ENCODE measurements at places on chromosomes 4 and X.
A peak's percentile ranks its signal among the peaks of the same experiment; 100 is the strongest.

GRCh38 chr4:81452452-81453006, 19.2 kb downstream of the RASGEF1B start:
- no peak for DNase-seq

GRCh38 chr4:85952528-85952927, 407.3 kb downstream of the MAPK10 start:
- no peak for DNase-seq

DNA sequence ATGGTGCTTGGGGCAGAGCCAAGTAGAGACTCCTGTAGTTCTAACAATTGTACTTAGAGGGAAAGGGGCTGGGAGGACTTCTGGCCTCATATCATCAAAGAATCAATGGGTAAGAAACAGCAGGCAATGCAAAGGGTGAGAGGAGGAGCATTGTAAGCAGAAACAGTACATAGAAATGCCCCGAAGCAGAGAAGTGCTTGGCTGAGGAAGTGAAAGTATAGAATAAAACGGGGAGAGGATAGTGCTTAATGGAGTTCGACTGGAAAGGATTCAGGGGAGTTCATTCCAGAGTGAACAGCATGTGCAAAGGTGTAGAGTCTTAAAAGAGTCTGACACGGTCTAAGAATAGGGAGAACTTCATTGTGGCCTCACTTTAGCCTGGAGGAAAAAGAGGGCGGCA, 103.0 kb downstream of the SYNPO2 start:
- no peak for DNase-seq

DNA sequence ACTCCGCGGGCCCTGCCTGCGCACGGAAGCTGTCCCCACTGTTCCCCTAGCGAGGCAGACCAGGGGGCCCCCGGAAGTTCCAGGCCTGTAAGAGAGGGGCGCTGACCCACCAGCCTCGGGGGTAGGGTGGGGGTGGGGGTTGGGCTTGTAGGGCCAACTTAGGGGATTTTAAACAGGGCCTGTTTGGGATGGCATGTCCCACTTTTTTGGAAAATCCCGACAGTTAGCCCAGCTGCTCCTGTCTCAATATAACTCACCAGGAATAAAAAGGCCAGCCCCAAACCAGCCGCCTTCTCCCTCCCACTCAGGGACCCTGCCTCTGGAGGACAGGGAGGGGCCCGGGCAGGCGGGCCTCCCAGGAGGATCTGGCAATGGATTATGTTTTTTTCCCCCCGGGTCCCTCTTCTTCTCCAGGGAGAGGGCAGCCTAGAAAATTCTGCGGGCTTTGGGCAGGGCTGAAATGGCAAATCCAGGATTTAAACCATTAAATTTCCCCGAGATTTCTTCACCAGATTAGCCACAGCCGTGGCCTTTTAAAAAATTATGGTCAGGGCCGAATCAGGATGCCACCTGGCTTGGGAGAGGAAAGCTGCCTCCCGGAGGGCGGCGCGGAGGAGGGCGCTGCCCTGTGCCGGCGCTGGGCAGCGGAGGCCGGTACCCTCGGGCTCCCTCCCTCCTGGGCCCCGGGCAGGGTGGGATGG, 957 bp downstream of the PPP2R2C start:
- DNase-seq: no peak

GRCh38 chr4:112099701-112100297, 45.5 kb upstream of the FAM241A start:
- DNase-seq: peak; percentile 62

- peak; percentile 4 for DNase-seq
Measured at GRCh38 chrX:12080265-12080664, 58.0 kb upstream of the FRMPD4 start.

DNA sequence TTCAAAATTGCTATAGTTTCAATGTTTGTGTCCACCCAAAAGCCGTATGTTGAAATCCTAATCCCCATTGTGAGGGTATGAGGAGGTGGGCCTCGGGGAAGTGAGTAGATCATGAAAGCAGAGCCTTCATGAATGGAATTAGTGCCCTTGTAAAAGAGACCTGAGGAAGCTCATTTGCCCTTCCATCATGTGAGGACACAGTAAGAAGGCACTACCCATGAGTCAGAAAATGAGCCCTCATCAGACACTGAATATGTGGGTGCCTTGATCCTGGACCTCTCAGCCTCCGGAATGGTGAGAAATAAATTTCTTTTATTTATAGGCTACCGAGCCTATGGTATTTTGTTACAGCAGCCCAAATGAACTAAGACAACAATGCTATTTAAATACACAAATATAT, 57.7 kb upstream of the EFHC2 start:
- DNase-seq: no peak

- no peak for DNase-seq
Measured at GRCh38 chr4:91837608-91838029, 466.1 kb upstream of the GRID2 start.

DNA sequence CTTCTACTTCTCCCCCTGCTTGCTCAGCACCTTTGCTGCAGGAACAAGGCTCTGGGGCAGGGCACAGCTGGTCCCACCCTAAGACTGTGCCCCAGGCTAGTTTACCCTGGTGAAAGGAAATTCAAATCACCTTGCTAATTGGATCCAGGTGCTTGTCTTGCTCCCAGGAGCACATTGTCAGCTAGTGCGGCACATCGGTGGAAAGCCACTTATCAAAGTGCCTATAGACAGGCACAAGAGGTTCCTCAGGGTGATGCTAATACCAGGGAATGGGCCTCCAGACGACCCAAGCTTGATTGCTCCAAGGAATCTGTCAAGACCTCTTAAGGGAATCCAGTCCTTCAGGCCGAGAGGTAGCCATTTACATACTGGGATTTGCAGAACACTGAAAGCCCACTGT, 64.5 kb upstream of the PRPS1 start:
- no peak for DNase-seq

- peak; percentile 26 for DNase-seq
Measured at GRCh38 chrX:129529685-129530281, 6.5 kb upstream of the SMARCA1 start.

GRCh38 chrX:109384699-109385098, 97.2 kb downstream of the GUCY2F start:
- peak; percentile 6 for DNase-seq

DNA sequence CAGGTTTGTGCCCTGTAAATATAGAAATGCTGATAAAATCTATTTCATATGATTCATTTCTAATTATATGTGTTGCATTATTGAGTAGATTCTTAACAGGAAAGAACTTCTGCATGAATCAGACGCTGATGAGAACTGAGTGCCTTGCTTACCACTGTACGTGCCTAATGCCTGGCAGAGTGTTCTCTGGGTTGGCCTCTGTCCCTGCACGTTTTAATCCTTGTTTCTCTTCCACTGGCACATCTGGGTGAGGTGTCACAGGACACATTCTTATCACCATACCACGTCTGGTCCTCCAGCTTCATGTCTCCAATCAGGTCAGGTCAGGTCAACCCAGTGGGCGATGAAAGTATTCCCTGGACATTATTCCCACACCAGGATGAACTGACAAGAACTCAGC, 53.6 kb downstream of the KLF3 start:
- no peak for DNase-seq

DNA sequence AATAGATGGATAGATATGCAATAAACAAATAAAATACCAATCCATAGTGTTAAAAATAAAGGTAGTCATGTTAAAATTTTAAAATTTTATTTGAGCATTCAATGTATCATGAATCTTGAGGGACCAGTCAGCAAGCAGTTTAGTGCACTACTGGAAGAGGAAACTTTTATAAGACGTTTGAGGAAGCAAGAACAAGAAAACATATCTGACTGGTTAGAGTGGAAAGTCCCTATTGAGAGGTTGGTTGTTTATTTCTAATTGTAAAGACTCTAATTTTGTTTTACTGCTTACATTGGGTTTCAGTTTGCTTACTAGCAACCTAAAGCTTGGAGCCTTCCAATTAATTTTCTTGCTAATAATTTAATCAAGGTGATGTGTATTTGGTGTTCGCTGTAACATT, 786.2 kb downstream of the RAB28 start:
- DNase-seq: no peak

DNA sequence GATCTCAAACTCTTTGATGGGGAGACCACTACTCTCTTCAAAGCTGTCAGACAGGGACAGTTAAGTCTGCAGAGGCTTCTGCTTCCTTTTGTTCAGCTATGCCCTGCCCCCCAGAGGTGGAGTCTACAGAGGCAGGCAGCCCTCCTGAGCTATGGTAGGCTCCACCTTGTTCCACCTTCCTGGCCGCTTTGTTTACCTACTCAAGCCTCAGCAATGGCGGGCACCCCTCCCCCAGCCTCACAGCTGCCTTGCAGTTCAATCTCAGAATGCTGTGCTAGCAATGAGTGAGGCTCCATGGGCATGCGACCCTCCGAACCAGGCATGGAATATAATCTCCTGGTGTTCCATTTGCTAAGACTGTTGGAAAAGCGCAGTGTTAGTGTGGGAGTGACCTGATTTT, 42.1 kb upstream of the UGT2B10 start:
- DNase-seq: no peak

DNA sequence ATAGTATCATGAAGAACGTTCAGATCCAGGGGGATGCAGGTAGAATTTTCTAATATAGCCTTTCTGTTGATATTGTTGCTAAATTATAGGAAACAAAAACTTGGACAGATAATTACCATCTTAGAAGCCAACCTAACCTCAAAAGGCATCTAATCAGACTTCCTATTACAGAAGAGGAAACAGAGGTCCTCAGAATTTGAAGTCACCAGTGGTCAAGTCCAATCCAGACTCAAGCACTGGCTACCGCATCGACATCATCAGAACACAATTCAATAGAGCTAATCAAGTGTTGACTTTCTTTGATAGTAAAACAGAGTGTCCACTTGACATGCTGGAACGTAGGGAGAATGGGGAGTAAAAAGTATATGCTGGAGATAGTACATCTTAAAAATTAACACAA, 10.3 kb upstream of the ATP10D start:
- DNase-seq: no peak

GRCh38 chr4:70979445-70980008, 13.9 kb upstream of the DCK start:
- no peak for DNase-seq

DNA sequence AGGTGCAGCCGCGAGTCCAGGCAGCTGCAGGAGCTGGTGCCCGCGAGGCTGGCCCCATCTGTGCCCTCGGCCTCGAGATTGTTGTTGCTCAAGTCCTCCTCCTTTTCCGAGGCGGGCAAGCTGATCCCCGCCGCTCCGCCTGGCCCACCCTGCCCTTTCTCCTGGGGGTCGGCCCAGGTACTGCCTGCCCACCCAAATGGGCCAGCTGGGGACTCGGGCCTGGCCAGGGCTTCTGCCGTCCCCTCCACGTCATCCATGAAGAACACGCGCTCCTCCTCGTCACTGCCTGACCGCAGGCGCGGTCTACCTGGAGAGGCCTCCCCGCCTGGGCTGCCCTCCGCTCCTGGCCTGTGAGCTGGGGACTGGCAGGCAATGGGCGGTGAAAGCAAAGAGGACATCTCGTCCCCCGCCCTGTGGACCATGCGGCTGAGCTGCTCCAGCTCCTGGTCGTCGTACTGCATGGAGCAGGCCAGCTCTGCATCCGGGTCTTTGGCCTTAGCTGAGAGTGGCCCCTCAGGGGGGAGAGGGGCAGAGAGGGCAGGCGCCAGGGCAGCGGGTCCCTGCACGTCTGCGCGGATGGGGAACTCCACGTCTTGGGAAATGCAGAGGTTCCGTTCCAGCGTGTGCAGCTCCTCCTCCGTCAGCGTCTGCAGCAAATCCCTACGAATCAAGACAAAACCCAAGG, 43.1 kb upstream of the MXD4 start:
- DNase-seq: no peak

GRCh38 chr4:92021203-92021602, 282.6 kb upstream of the GRID2 start:
- no peak for DNase-seq

- DNase-seq: no peak
Measured at GRCh38 chr4:21366312-21366711, 582.3 kb downstream of the KCNIP4 start.

DNA sequence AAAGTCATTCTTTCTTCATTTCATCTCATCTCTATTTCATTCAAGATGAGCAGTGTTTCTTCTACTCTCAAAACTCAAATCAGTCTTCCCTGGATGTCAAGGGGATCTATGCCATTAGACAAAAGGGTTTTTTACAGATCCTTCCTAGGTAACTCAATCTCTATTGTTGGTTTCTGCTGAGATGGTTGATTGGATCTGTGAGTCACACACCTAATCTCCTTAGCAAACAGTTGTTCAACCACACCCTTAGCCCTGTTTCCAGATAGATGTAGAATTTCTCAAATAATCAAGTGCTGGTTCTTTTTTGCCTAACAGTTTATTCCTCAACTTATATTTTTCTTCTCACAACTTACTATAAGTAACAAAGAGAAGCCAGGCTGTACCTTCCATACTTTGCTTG, 200.5 kb downstream of the KDR start:
- no peak for DNase-seq

DNA sequence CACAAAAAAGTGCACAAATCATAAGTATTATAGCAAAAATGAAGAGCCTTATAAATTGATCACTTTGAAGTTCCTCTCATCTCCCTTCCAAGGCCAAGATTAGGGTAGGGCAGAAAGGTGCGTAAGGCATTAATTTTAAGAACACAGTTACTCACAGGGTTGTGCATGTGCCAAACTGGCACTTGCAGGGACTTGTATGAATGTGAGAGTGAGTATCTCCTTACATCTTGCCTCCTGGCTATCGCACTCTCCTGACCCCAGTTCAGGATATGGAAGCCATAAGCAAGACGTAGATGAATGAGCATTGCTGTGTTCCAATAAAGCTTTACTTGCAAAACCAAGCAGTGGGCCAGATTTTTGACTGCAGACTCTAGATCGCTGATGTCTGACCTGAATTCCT, 510.1 kb upstream of the AADAT start:
- no peak for DNase-seq

- no peak for DNase-seq
Measured at GRCh38 chr4:100493756-100494155, 24.1 kb downstream of the EMCN start.

DNA sequence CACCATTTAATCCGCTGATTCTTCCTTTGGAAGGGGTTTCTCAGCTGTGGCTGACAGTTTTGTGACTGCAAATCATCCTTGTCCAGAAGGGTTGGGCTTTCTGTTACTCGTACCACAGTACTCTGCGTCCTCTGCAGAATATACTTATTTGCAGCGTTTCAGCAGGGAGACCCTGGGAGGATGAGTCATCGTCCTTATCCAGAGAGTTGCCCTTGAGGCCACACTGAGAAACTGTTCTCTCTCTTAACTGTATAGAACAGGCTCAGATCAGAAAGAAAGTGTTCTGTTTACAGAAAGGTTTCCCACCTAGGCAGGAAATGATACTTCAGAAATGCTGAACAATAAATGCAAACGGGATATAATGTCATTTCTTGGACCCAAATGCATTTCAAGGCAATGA, 47.8 kb upstream of the DDX53 start:
- peak; percentile 2 for DNase-seq

Data from fibroblast of the conjunctiva (primary cell).